ENCODE measurements at places on chromosomes 13 and 19.
A peak's percentile ranks its signal among the peaks of the same experiment; 100 is the strongest.

- peak; percentile 32 for DNase-seq
Measured at GRCh38 chr19:44570984-44571684, 41.7 kb upstream of the CEACAM20 start.

DNA sequence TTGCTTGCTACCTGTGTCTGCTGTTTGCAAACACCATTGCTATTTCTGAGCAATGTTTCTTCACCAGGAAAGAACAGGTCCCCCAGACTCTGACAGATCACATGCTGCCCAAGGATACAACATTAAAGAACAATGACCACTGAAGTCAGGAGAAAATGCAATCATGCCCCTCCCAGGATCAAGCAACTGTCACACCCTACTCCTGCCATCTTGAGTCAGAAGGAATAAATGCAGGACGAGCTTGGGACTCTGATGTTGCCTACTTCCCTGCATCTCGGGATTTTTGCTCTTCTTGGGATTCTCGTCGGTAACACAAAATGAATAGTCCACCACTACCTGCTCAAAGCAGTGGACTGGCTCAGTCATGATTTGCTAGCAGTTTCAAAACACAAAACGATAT, 490.6 kb downstream of the COG6 start:
- DNase-seq: no peak

DNA sequence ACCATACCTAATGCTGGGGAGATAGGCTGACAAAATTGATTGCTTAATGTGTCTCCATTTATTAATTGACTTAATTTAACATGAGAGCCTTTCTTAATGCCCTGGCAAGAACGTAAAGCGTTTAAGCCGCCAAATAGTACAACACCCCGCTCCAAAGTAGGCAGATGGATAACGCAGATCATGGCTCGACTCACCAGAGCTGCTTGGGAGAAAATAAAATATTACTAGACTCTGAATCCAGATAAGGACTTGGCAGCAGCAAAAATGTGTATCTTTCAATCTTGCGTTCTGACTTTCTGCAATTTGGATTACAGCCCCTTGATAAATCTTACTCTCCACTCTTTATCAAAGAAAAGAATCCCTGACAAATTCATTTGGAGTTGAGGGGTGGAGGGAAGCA, 403 bp upstream of the SIAH3 start:
- DNase-seq: no peak

DNA sequence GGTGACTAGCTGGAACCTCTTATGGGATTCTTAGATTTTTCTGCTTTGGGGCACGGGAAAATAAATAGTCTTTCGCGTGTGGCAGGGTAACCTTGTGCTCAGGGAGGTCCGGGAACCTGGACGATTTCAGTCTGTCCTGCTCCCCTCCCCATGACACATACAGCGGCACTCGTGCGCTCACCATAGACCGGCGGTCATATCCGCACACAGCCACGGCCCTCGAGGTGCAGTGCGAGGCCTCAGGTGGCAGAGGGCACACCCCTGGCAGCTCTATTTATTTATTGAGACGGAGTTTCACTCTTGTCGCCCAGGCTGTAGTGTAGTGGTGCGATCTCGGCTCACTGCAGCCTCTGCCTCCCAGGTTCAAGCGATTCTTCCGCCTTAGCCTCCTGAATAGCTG, 3.0 kb downstream of the ONECUT3 start:
- no peak for DNase-seq

GRCh38 chr19:54364775-54365257, at the start of gene LAIR1:
Gene LAIR1 (minus strand): TSS chr19:54364931. CDS start chr19:54364804, 127 bp downstream.
- DNase-seq: no peak

- no peak for DNase-seq
Measured at GRCh38 chr19:43639519-43640423, at the start of gene CADM4. Gene CADM4 (minus strand): TSS chr19:43639850. CDS start chr19:43639790, 60 bp downstream.

- DNase-seq: no peak
Measured at GRCh38 chr13:70964124-70964523, 855.9 kb upstream of the KLHL1 start.

DNA sequence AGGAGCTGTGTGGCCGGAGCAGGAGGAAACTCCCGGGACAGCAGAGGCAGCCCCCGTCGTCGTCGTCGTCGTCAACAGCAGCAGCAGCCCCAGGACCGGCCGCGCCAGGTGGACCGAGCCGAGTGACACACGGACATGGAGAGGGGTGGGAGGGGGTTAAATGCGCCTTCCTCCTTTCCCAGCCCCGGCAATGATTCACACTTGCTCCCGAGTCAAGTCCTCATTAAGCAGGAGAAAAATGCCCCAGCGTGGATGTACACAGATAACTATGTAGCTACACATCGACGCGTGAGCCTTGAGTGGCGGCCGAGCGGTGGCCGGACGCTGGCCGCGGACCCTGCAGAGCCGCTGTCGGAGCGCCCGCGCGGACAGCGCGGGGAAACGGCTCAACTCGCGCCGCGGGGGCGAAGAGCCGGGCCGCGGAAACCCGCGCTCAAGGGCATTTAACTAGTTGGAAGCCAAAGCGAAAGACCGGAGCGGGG, 645 bp downstream of the UBL3 start:
- DNase-seq: peak; percentile 37

GRCh38 chr13:63541336-63541735, 2125.7 kb upstream of the PCDH20 start:
- DNase-seq: no peak

DNA sequence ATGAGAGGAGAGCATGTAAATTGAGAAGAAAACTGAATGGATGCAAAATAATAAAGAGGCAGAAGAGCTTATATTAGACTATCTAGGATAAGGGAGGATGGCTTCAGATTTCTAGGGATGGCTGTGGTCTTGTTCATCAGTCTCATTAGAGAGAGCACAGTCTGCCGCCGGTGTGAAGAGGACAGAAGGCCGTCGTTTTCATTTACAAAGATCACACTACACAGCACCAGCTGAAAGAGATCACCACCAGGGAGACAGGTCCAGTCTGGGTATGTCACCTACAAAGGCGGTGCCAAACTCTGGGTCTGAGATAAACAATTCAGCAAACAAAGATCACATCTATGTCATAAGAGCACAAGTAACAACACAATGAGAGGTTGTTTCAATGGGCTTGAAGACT, 1222.3 kb upstream of the SLC10A2 start:
- no peak for DNase-seq

DNA sequence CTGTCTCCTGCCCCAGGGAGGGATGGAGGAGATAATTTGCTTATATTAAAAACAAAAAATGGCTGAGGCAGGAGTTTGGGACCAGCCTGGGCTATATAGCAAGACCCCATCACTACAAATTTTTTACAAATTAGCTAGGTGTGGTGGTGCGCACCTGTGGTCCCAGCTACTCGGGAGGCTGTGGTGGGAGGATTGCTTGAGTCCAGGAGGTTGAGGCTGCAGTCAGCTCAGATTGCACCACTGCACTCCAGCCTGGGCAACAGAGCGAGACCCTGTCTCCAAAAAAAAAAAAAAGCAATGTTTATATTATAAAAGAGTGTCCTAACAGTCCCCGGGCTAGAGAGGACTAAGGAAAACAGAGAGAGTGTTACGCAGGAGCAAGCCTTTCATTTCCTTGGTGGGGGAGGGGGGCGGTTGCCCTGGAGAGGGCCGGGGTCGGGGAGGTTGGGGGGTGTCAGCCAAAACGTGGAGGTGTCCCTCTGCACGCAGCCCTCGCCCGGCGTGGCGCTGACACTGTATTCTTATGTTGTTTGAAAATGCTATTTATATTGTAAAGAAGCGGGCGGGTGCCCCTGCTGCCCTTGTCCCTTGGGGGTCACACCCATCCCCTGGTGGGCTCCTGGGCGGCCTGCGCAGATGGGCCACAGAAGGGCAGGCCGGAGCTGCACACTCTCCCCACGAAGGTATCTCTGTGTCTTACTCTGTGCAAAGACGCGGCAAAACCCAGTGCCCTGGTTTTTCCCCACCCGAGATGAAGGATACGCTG, 184.0 kb downstream of the KDM4B start:
- DNase-seq: no peak

DNA sequence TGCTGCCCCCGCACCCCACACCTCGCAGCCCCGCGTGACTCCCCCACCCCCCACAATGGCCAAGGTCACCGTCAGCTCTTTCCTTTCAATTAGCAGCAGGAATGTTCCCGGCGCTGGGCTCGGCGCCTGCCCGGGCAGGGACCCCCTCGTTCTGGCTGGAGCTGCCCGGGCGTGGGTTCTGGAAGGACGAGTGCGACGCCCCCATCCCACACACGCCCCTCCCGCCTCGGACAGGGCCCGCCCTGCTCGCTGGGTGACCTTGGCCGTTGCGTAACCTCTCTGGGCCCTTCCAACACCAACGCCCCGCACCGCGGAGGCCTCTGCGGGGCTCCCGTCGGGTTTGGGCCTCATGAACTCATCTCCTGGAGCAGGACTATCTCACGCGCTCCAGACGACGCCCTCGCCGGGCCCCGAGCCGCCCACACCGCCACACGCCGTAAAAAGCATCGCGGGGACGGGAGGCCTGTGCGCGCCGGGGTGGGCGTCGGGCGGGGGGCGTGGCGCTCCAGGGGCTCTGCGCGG, 10.3 kb downstream of the PALM start:
- peak; percentile 55 for DNase-seq

DNA sequence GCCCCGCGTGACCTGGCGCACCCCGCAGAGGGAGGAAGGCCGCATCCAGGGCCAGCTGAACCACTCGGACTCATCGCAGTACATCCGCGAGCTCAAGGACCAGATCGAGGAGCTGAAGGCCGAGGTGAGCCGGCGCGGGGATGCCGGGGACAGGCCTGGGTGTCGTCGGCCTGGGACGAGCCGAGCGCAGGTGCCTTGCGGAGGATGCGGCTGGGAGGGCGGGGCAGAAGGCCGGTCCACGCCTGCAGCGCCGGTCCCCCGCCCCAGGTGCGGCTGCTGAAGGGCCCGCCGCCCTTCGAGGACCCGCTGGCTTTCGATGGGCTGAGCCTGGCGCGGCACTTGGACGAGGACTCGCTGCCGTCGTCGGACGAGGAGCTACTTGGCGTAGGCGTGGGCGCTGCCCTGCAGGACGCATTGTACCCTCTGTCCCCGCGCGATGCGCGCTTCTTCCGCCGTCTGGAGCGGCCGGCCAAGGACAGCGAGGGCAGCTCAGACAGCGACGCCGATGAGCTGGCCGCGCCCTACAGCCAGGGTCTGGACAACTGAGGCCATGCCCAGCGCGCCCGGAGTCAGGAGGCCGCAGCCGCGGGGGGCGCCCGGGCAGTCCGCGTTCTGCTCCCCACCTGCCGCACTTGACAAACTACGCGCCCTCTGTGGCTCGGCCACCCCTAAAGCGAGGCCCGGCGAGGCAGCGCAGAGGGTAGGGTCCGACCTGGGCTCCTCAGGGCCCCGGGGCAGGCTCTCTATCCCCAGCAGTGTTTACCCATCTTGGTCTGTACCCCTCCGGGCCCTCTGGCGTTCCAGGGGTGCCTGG, 10.8 kb downstream of the PRR36 start:
- DNase-seq: no peak

DNA sequence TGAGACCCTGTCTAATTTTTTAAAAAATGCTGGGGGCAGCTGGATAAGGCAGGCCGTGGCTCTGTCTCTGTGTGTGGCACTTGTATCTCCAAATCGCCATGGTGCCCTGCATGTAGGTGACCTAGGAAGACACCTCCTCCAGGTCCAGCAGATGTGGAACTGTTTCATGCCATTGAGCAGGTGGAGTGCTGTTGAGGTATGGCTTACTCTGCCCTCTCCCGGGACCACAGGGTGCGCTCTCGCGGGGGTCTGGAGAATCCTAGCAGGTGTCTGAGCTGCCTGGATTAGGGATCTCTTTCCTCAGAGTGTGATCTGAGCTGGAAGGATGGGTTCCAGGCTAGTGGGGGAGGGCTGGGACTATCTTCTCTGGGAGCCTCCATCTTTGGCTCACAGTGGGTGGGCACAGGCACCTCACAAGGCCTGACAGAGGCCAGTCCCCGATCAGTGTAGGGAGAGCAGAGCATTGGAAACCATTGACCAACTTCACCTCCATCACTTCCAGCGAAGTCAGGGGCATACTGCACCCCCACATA, 67.7 kb upstream of the TM9SF2 start:
- DNase-seq: no peak

DNA sequence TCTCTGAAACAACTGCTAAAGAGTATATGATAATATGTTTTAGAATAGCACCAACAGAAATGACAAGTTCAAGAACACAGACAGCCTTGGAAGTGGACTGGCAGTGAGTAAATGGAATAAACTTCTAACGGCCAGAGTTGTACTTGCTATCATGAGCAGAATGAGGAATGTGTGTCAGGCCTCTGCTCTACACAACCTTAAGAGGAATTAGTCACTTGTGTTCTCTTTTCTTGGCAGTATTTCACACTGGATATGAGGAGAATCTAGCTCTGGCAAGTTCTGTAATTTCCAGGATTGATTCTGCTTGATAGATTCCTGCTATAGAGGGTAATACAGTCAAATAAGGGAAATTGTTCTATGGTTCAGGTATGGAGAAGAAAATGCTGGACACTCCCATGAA, 757.3 kb downstream of the EFNB2 start:
- DNase-seq: no peak

DNA sequence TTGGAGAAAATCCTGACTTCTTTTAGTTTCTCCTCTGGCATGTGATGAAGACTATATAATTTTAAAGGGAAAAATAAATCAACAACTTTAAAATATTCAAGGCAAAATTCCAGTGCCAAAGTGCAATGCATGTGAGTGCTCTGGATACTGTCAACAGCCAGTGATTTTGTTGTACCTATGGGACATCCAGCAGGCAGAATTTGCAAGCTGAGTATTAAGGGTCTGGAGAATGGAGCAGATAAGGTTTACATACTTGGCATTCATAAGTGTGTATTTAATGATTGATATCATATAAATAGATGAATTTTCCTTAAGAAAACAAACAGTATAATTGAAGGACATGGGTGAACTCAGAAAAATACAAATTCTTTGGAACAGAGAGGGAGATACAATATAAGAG, 703.4 kb downstream of the GPC5 start:
- DNase-seq: no peak

DNA sequence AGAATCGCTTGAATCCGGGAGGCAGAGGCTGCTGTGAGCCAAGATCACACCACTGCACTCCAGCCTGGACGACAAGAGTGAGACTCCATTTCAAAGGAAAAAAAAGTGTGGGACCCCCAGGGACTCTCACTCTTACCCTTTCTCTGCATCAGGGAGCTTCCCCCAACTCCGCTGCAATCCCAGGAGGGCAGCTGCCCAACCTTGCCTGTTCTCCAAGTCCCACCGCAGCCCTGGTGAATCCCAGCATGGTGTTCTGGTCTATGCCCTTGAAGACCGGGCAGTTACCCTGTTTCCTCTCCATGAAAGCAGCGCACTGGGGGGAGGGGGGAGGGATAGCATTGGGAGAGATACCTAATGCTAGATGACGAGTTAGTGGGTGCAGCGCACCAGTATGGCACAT, 35.7 kb upstream of the DPRX start:
- no peak for DNase-seq

GRCh38 chr19:4186087-4186993, 3.9 kb downstream of the ANKRD24 start:
- peak; percentile 57 for DNase-seq

- no peak for DNase-seq
Measured at GRCh38 chr19:47110521-47111005, 3.0 kb downstream of the ZC3H4 start.

- DNase-seq: peak; percentile 75
Measured at GRCh38 chr13:44155422-44156293, 218.0 kb upstream of the SERP2 start.

DNA sequence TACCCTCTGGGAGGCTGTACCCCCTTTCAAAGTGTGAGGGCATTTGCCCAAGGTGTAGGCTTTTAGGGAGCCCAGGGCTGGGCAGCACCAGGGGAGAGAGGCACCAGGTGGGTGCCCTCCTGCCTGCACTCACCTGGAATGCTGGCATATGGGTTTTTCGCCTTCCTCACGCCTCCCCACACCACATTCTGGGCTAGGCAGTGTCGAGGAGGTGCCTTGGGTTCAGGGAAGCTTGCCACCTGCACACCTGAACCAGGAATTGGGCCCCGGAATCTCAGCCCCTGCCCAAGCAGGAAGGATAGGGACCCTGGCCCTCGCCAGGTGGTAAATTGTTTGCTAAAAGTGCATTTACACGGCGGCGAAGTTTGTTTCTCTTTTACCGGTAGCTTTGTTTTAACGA, 5.1 kb upstream of the TSHZ3 start:
- no peak for DNase-seq
